ENCODE measurements at places on chromosomes 5 and 9.

DNA sequence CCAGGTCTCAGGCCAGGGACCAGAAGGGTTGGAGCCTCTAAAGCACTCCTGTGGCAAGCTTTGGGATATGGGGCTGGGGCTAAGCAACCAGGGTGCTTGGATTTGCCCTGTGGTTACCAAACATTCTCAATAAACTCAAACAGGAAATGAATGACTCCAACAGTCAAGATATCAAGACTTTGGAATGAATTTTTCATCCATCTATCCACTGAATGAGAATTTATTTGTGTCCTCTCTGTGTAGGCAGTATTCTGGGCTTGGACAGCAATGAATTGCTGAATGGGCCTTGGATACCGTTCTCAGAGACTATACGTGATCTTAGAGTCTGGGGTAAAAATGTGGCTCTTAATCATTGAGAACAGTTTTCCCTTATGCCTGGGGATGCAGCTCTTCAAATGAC is 212.5 kb downstream of the DAB2IP start:
- no peak for DNase-seq

DNA sequence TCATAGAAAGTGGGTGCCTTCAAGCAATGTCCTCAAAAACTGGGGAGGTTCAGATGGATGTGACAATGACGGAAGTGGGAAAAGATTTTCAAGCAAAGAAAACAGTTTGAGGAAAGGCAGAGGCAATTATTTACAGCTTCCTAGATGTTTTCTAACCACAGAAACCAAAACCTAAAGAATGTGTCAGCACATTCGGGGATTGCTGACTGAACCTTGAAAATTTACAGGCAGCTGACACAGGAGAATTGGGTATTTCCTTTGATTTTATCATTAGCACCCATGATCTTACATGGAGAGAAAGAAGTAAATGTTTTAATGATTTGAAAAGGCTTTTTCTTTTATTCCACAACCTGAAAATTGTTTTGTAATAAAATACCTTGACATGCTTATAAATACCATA is 369.0 kb downstream of the ACTL7B start:
- DNase-seq: no peak

DNA sequence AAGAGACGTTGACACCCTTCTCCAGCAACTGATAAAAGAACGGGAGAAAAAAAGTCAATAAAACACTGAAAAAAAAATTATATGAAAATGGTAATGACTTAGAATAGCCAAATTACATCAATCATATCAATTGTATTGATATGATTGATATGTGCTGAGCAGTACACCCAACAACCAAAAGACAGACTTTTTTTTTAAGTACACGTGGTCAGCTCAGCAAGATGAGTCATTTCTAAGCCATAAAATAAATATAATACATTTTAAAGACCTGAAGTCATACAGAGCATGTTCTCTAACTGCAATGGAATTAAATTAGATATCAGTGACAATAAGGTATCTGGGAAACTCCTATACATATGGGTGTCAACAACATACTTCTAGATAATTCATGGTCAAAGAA is 30.9 kb upstream of the OLFM1 start:
- DNase-seq: no peak

- no peak for DNase-seq
Measured at GRCh38 chr9:27059907-27060306, 49.1 kb upstream of the TEK start.

DNA sequence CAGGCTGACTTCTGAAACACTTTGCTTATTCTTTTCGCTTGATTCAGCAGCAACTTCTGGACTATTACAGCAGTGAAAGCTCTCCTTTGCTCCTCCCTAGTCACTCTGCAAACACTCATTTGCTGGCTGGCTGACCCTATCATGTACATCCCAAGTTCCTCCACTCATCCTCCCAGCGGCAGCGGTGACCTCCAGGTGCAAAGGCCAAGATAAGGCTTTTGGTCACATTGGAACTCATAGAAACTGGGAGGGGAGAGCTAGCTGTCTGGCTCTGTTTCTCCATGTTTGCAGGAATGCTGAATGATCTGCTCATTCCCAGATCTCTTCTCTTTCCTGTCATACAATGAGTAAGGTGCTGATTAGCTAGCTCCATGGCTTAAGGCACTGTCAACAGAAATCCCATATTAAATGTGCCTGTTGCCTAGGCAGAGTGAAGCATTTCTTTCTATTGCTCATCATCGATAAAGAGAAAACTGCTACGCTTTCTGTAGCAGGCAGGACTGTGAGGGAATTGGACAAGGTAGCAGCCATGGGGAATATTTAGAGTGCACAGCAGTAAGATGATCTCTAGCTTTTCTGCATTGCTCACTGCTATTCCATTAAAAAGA is 250.5 kb upstream of the PDE4D start:
- no peak for DNase-seq

GRCh38 chr5:163433271-163433670 is 4.1 kb upstream of the CCNG1 start:
- no peak for DNase-seq
